ENCODE measurements at places on chromosomes 3 and 15.
A peak's percentile ranks its signal among the peaks of the same experiment; 100 is the strongest.

- no peak for DNase-seq
These were observed 37.2 kb downstream of the HMG20A start for GRCh38 chr15:77457905-77458265.

- no peak for DNase-seq
These were observed 39.9 kb downstream of the AMOTL2 start for GRCh38 chr3:134334231-134334900.

GRCh38 chr3:79361748-79362378 lies 405.9 kb downstream of the ROBO1 start:
- no peak for DNase-seq

GRCh38 chr15:46854564-46854963 lies 862.7 kb upstream of the SEMA6D start:
- DNase-seq, result no peak

DNA sequence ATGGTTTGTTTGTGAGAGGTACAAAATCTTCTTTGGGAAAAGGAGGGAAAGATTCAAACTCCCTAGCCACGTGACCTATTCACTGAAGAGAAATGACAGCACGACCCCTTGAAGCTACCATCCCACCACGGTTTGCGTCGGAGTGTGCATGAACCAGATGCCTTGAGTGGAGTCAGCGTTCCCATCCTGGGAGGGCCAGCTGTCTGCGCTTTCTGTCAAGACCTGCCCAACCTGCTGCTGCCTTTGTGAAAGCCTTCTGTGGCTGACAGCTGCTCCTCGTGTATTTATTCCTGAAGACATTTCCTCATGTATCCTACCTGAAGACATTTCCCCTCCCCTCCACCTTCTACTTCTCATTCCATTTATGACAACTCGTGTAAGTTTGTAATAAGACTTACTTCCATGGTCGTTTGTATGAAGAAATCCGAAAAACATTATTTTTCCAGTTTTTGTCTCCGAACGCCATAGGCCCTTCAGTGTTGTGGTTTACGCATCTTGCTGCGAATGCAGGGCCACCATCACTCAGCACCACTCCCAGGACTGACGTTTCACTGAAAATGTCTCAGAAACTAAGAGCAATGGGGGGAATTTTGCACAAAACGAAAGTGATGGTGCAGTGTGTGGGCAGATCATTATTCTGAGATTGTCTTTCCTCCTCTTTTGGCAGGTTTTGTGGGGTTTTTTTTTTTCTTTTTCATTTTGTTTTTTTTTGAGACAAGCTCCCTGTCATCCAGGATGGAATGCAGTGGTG lies 18.9 kb downstream of the EBLN2 start:
- DNase-seq, result no peak

DNA sequence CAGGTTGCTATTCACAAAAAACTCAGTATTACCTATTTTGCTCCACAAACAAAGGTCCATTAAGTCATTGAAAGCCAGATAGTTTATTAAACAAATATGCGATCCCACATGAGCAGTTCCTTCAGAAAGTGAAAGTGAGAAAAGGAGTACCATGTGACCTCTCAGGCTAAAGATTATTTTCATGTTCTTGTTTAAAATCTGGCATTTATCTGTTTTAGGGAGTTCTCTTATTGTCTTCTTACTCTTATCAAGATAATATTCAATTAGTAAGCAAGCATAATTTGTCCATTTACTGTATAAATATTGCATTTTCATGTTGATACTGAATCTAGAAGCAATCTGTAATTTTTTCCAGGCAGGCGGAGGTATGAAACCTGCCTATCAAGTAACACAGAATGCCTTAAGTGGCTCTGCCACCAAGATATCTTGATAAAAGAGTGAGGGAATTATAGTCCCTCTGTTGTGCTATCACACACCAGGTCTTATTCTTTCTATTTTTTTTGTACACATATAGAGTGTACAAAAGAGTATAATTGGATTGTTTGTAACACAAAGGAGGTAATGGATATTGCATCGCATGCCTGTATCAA lies 20.1 kb upstream of the PLSCR5 start:
- no peak for DNase-seq

GRCh38 chr3:8507496-8507895 lies 5.9 kb downstream of the LMCD1 start:
- DNase-seq, result no peak

- DNase-seq, result no peak
These were observed 44.5 kb upstream of the KCNMB2 start for GRCh38 chr3:178491751-178492150.

GRCh38 chr3:142787719-142788118 lies 63.9 kb downstream of the TRPC1 start:
- DNase-seq, result no peak

- no peak for DNase-seq
These were observed 374.3 kb downstream of the TIGIT start for GRCh38 chr3:114668099-114668498.

DNA sequence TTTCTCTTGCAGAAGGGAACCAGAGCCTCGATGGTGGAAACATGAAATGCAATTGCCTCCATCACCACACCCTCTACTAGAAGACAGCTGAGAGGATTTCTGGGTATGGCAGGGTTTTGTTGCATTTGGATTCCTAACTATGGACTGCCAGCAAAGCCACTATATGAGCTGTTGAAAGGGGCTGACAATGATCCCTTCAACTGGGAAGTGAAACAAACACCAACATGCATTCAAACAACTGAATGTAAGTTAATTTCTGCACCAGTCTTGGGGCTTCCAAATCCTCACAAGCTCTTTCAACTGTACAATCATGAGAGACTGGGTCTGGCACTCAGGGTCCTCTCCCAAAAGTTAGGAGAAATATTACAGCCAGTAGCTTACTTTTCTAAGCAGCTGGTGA lies 116.7 kb upstream of the PLCL2 start:
- DNase-seq, result no peak

DNA sequence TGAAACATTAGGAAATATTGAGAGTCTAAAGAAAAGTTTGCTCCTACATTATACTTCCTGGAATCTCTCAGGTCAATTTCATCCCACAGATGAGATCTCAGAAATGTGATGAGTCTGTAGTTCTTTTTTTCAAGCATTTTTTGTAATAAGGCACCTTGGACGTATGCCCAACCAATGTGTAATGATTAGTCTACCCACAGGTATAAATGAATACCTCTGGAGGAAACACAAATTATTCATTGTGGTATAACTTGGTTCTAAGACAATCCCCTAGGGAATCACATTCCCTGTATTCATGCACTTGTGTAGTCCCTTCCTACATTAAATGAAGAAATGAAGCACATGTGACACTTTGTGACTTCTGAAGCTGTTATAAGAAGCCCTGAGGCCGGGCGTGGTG lies 596.2 kb upstream of the UBE2E2 start:
- no peak for DNase-seq

DNA sequence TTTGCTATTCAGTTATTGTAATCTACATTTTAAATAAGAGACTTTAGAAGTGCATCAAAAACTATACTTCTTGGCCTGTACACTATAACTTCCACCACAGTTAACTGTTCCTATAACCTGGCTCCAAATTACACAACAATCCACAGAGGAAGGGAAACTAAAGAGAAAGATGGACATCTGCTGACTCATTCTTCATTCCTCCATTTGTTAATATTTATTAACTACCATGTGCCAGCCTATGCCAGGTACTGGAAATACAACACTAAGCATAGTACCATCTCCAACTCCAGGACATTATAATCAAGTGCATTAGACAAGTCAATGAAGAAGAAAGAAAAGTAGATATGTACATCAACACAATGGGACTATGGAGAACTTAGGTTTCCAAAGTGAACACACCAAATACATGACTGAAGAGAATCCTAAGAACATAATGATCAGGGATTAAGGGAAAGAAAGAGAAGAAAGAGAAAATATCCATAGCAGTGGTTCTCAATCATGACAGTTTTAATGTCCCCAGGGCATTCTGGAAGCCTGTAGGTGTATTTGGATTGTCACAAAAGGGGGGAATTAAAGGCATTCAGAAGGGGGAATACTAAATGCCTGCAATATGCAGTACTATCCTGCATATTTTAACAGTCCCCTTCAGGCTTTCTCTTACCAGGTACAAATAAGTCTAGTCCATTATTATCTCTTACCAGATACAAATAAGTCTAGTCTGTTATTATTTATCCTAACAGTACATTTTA lies 8.9 kb downstream of the ICE2 start:
- no peak for DNase-seq

- DNase-seq, result no peak
These were observed 80.4 kb downstream of the CEP152 start for GRCh38 chr15:48730506-48730905.

- DNase-seq, result no peak
These were observed 187.9 kb downstream of the GHSR start for GRCh38 chr3:172260381-172260780.

DNA sequence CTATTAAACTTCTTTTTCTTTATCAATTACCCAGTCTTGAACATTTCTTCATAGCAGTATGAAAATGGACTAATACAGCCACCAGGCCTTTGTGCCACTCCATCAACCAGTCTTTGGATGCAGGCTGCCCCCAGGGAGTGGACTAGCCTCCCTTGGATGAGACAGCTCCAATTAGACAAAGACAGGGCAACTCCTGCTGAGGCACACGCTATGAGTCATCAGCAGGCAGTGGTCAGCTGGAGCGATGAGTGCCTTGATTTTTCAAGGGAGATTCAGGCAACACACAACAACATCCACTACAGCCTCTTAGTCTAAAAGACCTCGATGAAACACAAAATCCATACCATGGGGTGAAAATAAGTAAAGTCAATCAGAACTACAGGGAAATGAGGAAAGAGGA lies 160.1 kb downstream of the ARRDC4 start:
- DNase-seq, result no peak

DNA sequence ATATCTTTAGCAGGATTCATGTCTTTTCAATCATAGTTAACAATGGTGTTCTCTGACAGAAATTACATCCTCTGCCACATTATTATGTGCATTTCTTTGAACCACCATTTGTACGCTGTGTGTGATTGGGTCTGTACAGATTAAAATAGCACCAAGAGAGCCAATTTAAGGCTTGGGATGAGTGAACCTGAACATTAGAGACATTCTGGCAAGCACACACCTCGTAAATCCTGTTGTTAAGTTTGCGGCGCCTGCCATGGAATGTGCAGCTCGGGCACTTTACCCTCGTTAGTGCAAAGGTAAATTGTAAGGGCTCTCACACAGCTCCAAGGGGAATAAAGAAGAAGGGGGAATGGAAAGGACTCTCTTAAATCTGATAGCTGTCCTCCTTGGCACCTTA lies 482.4 kb upstream of the DPPA4 start:
- no peak for DNase-seq

DNA sequence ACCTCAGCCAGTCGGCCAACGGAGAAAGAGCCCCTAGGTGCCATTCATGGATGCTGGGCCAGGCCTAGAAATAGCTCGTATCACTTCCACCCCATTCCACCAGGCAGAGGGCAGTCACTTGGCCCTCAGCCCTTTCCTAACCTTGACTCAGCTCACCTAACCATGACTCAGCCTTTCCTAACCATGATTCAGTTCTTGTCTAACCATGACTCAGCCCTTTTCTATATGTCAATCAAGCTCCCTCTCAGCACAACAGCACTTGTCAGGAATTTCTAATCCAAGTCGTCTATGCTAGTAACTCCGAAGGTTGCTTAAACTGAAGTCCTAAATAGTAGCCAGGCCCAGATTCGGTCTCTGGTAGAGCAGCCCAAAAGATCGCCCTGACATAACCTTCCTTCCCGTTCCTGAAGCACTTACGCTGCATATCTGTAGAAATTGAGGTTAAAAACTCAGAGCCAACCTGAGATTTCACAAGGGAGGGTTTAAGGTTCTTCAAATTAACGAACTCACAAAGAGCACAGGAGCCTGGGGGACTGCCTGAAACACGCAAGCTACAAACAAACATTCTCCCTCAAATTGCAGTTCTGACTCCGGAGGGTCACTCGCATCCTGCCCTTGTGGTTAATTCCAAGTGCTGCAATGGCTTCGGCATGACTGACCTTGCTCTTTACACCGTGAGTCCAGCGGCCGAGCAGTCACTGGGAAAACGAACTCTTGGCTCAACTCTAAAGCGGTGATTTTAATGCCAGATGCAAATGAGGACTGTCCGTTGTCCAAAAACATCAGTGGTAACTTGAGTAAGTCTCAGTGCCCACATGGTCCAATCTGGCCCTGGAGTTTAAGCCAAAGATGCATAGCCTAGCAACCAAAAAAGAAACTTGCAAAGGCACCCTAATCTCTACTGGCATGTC lies 99.9 kb downstream of the ADAMTS17 start:
- DNase-seq, result no peak

DNA sequence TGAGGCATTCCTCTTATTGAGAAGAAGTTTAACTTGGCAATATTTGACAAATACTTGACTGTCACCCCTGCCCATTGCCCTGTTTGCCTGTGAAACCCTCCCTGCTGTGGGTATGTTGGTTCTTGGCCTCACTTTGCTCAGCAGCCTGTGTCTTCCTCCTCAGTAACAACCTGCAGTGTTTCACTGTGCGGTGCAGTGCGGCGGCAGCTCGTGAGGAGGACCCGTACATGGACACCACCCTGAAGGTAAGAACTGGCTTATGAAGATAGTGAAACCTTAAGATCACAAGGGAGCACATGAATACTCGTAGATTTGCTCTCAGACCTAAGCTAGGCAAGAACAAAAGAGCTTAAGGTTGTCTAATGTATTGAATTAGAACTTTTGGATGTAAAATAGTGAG lies 21.0 kb downstream of the HPS3 start:
- DNase-seq, result no peak

- no peak for DNase-seq
These were observed 32.3 kb downstream of the SLC4A7 start for GRCh38 chr3:27451842-27452241.

GRCh38 chr15:72235298-72235697 lies 4.3 kb upstream of the PKM start:
- no peak for DNase-seq

DNA sequence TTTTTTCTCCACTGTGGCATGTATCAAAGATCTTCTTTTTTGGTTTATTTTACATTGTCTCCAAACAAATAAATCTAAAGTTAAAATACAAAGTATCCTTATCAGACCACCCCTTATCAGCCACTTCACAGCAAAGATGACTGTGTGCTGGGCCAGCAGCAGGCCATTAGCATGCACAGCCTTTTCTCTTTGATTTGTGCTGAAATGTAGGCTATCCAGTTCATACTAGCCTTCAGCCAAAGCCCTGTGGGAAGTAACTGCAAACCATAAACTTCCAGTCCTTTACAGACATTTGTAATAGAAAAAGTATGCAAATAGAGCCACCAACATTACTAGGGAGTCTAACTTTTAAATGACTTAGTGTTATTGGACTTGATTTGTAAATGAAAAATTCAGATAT lies 816.3 kb downstream of the FHIT start:
- DNase-seq, result no peak

GRCh38 chr3:72246685-72247084 lies 461.7 kb upstream of the PROK2 start:
- no peak for DNase-seq

- no peak for DNase-seq
These were observed 21.6 kb upstream of the ALCAM start for GRCh38 chr3:105345156-105345555.

DNA sequence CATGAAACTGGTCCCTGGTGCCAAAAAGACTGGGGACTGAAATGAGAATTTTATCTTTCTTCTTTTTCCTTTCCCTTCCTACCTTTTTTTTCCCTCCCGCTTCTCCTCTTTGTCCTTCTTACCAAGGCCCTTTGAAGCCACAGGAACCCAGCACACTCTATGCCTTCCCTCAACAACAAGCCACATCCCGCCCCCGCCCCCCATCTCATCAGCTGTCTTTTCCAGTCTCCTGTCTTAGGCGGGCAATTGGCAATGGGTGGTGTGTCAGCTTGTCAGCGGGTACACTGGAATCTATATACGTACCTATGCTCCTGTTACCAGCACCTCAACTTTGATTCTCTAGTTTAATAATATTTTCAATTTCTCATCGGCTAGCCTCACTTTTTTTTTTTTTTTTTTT lies 56.3 kb upstream of the CHD2 start:
- DNase-seq, result peak; percentile 66
